ENCODE measurements at places on chromosomes 11 and 22.

GRCh38 chr22:32336121-32336603, 21.5 kb upstream of the RFPL3 start:
- DNase-seq = no peak

DNA sequence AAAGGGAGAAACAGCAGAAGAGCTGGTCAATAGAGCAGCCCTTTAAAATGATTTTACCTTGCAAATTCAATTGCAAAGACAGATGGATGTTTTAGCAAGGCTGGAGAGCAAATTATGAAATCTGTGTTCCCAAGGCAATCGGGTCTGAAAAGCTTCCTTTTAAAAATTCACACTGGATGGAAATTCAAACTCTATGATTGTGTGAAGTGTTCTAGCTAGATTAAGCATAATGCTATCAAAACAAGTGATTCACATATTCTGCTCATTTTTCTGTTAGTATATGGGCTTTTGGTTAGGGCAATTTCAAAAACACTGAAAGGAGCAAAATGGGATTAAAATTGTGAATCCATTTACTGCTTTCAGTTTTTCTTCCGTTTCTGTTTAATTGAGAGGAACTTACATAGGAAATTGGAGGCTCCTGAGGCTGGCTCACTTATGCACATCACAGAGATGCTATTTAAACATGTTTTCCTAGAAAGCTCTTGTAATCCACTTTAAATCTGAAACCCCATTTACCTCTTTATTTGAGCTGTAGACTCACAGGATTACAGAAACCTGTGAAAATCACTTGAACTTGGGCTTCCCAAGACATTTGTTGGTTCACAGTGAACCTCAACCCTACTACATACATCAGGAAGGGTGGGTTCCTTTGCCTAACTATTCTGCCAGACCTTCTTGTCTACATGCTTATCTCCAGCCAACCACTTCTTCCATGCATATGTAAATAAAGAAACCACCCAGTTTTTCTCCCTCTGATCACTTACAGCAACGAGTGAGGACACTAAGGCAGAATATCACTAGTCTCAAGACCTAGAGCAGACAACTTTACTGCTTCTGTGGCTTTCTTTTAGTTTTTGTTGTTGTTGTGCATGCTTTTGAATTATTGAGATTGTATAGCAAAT, 201.9 kb upstream of the PITPNB start:
- no peak for DNase-seq

DNA sequence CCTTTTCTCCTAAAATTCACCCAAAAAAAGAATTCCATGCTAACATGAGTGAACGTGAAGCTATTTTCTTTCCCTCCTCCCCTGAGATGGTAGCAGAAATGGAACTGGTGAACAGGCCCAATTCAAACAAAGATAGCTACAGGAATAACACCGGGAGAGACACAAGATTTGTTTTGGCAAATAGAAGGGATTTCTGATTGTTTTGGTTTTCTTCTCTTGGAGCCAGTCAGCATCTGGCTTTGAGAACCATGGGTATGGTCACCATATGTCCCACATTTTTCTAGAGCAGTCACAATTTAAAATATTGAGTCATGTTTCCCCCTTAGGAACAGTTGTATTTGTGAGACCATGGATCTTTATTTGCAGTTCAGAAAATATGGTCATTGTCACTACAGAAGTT, 214.1 kb downstream of the FAM76B start:
- DNase-seq = no peak

DNA sequence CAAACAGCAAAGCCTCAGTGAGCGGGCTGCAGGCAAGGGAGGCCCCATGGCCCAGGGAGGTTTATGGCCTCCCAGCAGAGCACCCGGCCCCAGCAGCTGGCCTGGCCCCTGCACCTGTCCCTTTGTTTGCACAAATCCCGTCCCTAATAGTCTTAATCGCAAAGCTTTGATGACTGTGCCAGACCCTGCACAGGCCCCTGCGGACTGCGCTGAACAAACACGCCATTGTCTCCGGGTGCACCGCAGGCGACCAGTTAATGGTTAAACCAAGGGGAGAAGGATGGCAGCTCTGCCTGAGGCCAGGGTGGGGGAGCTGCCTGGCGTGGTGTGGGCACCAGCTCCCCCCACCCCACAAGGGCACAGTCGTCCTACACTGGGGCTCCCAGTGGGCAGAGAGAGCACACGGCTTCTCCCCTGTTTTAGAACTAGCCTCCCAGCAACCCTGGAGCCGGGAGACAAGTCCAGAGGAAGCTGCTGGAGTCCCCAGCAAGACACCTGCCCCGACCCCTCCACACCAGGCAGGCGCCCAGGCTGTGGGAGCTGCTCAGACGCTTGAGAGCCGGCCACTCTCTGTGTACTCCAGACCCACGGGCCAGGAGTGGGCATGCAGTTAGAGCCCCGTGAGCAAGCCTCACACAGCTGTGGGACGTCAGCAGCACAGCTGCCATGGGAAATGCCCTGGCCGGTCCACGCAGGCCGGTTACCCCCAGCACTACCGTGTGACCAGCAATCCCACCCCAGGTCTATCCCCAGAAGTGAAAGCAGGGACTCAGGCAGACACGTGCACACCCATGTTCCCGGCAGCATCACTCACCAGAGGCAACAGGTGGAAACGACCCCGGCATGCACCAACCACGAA, 39.7 kb upstream of the TH start:
- no peak for DNase-seq

DNA sequence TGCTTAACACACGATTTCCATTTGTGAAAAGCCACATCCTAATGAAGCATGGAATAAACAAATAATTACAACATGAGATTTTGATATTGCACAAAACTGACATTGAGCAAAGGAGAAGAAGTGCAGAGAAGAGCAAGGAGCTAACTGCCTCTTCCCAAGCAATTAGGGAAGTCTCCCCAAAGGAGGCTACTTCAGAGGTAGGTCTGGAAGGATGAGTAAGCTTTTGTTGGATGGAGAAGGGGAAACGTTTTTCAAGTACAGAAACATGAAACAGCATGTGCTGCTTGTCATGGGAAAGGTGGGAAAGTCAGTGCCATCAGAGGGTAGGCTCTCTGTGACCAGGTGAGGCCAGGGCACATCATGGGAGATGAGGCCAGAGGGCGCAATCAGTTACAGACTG, 132.2 kb upstream of the SESN3 start:
- no peak for DNase-seq

- peak; percentile 30 for DNase-seq
These were observed 34.4 kb downstream of the SCUBE2 start for GRCh38 chr11:9057007-9057406.

DNA sequence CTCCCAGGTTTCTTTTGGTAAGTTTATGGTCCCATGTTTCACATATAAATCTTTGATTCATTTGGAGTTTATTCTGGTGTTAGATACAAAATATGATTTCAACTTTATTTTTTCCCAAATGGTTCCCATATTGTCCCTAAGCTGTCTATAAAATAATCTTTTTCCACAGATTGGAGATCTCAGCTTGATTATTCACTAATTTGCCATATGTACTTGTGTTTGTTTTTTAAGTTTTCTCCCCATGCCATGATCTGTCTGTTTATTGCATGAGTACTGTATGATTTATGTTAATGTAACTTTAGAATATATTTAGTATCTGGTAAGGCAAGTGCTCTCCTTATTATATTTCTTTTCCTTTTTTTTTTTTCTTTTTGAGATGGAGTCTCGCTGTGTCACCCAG, 19.9 kb upstream of the CLMP start:
- no peak for DNase-seq

GRCh38 chr11:119626871-119627270, 102.1 kb downstream of the NECTIN1 start:
- no peak for DNase-seq

GRCh38 chr11:67489885-67490726, 7.3 kb downstream of the AIP start:
- no peak for DNase-seq

DNA sequence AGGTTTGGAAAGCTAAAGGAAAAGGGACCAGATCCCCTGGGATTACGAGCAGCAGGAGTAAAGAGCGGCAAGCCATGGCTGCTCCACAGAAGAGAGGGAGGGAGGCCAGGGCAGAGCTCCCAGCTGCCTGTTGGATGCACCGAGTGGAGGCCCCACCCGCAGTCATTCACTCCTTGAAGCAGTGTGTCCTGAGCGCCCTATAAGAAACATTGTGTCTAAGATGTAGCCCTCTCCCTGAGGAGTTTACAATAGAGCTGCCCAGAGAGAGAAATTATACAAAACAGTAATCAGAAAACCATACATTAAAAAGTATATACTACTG, 54.7 kb upstream of the CSNK2A3 start:
- DNase-seq = no peak

- DNase-seq = no peak
These were observed 79.7 kb downstream of the PPFIBP2 start for GRCh38 chr11:7593481-7593880.

DNA sequence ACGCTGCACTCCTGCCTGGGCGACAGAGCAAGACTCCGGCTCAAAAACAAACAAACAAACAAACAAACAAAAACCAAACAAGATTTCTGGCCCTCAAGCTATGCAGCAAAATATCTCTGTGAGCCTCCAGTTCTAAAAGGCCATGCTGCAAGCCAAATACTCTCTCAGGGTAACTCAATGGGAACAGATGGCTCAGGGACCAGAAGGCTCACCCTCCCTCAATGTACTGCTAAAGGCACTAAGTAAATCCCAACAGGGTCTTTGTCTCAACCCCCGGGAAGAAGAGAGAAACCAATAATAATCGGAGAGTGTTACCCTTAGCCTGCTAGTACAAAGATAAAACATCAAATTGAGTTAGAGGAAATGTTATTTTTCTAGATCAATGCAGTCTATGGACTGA, 119.7 kb upstream of the ZC3H12C start:
- DNase-seq = no peak

DNA sequence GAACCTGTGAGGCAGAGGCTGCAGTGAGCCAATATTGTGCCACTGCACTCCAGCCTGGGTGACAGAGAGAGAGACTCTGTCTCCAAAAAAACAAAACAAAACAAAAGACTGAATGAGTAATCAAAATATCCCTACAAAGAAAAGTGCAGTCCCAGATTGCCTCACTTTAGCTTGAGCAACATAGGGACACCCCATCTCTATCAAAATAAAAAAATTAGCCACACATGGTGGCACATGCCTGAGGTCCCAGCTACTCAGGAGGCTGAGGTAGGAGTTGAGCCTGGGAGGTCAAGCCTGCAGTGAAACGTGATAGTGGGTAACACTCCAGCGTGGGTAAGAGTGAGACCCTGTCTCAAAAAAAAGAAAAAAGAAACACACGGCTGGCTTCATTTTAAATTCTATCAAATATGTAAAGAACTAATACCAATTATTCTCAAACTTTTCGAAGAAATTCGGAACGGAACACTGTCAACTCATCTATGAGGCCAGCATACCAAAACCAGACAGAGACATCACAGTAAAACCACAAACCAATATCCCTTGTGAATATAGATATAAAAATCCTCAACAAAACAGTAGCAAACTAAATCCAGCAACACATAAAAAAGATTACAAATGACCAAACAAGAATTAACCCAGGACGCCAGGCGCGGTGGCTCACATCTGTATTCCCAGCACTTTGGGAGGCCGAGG, 12.9 kb downstream of the CHEK2 start:
- DNase-seq = peak; percentile 28

GRCh38 chr11:57150454-57150917, 31.3 kb upstream of the LRRC55 start:
- peak; percentile 30 for DNase-seq

DNA sequence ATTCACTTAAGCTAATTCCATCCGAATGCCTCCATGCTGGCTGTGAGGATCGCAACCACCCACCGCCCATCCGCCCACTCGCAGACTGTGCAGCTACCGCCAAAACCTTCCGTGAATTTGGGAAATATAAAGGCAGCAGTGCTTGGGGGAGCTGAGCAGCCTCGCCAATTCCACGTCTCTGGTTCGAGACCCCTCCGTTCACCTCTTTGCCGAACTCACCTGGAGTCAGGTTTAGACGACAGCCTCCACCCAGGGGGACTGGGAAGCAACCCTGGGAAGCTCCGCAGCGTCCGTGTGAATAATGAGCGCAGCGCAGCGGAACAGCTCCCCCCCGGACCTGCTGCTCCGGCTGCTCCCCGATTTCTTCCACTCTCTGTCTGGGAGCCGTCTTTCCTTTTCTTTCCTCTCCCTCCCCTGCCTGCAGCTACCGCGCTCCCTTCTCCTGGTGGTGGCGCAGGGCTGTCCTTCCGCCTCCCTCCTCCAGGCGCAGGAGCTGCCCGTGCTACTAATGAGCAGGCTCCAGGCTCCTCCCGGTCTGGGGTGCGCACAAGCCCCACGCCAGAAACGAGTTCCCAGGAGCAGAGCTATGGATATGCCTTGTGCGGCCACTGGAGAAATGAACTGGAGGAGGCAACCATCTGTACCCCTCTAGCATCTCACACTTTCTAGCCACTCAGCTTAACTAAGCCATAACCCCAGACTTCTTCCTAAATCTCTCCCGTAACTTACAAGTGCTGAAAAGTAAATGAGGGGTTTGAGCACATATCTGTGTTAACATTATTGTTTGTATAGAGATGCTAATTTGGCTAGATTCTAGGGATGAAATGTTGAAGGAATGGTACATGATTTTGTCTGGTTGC, 107.3 kb downstream of the XKR3 start:
- peak; percentile 0 for DNase-seq

GRCh38 chr11:34300026-34300925, 57.5 kb downstream of the ABTB2 start:
- DNase-seq = no peak

- no peak for DNase-seq
These were observed 57.2 kb downstream of the SBF1 start for GRCh38 chr22:50417411-50418210.

- DNase-seq = no peak
These were observed 19.2 kb downstream of the EMID1 start for GRCh38 chr22:29224859-29225410.

DNA sequence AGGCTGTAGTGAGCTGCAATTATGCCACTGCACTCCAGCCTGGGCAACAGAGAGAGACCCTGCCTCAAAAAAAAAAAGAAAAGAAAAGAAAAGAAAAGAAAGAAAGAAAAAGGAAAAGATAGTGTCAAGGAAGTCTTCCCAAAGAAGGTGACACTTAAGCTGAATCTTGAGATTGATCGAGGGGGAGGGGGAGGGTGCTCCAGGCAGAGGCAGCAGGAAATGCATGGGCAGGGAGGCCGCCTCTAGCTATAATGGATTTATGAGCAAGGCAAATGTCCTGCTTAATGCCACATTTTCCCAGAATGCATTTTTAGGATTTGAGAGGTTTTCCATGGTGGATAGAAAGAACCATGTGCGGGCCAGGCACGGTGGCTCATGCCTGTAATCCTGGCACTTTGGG, 13.8 kb upstream of the DDB2 start:
- no peak for DNase-seq

GRCh38 chr11:87224486-87224885, 186.8 kb downstream of the TMEM135 start:
- no peak for DNase-seq
